Mucosa of gallbladder (tissue), 1 donor: ENCODE measurements at places on chromosomes 3 and 15. TPM values are rescaled to one million over a fixed set of nuclear protein-coding genes. Genes with fewer than 3 reads are reported as not detected.

The PCOLCE2 gene
- 2.8 TPM for total RNA-seq

The GUCA1C gene
- not detected for total RNA-seq

The TTLL13 gene
- 0.32 TPM for total RNA-seq

The TLR9 gene
- 1.4 TPM for total RNA-seq

The NR1I2 gene
- 106 TPM for total RNA-seq

The CCR3 gene
- total RNA-seq: not detected

The NEIL1 gene
- total RNA-seq: 67.7 TPM

The LRRC3B gene
- 0.37 TPM for total RNA-seq

The ALG1L2 gene
- total RNA-seq: 1.2 TPM

The DUOXA1 gene
- total RNA-seq: 10.6 TPM

The XYLB gene
- 5.8 TPM for total RNA-seq

The TMC3 gene
- total RNA-seq: 0.06 TPM

The GOLIM4 gene
- total RNA-seq: 76.6 TPM

The ZNF385D gene
- total RNA-seq: 25.8 TPM

The TRIM42 gene
- not detected for total RNA-seq

The SCG5 gene
- total RNA-seq: 2.6 TPM

The CNTN3 gene
- 10.8 TPM for total RNA-seq

The GPR62 gene
- 0.55 TPM for total RNA-seq

The HDC gene
- 11.7 TPM for total RNA-seq

The EPHB1 gene
- 2.0 TPM for total RNA-seq

The SEMA7A gene
- total RNA-seq: 3.2 TPM

The ABI3BP gene
- total RNA-seq: 215 TPM

The CCDC33 gene
- total RNA-seq: 1.0 TPM

The NANOGP8 gene
- total RNA-seq: 0.46 TPM

The GASK1A gene
- 19.2 TPM for total RNA-seq

The DUOXA2 gene
- total RNA-seq: 87.1 TPM

The MYO1E gene
- 204 TPM for total RNA-seq
